Ureter (tissue), 1 donor: ENCODE measurements at places on chromosomes 7 and 10. TPM values are rescaled to one million over a fixed set of nuclear protein-coding genes. Genes with fewer than 3 reads are reported as not detected.

DNA sequence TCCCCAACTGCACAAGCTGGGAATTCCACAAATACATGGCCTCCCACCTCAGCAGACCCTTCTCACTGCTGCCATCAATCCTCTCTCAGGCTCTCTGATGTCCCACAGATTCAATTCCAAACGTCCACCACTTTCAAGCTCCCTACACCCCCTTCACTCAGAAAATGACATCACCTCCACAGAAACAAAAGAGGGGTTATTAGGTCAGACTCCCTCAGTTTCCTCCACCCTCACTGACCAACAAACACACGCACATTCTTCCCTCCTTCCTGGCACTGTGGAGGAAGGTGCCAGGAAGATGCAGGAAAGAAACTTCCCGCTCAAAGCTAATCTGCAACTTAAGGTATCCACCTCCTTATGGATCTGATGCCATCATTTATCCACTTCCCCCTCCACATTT, 18.3 kb downstream of the ZNF438 start:
- DNase-seq, result no peak

DNA sequence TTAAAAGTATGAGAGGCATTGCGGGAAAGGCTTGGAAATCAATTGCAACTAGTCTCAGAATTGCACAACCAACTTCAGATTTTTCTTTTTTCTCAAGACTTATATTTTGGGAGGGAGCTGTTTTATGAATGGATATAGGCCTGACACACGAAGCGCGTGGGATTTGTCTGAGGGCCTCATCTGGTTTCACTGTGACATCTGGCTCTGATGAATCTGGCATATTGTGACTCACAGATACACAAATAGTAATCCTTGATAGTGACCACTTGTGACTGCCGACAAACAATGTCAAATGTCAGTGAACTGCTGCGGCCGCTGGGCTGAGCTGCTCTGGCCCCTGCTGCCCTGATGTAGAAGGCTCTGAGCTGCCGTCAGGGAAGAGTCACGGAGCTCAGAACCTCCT, 655.1 kb downstream of the INHBA start:
- no peak for DNase-seq

- DNase-seq, result no peak
These were observed 148.4 kb downstream of the MDFIC start for GRCh38 chr7:115070311-115070710.

EGR2 gene
- 5.7 TPM for total RNA-seq

PSMG3 gene
- total RNA-seq, result 32.0 TPM

OPTN gene
- total RNA-seq, result 49.9 TPM

KIF5B gene
- total RNA-seq, result 88.1 TPM

ASB10 gene
- not detected for total RNA-seq
